ENCODE measurements at places on chromosomes 7 and 10.

DNA sequence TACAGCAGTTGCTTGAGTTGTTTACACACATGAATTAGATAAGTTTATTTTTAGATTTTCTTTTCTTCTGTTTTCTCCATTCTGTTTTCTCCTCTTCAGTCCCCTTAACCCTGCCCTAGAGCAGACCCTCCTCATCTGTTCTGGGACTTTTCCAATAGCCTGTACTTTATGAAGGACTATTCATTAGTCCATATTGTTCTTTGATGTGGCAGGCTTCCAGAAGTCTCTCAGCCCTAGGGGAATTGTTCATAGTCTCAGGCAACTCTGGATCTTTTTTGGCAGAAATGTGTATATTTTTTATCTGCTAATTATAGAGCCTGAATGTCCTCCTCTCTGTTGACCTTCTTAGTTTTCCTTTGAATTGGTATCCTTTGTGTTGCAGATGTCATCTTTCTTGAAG, 25.4 kb downstream of the KAT6B start:
- no peak for DNase-seq

DNA sequence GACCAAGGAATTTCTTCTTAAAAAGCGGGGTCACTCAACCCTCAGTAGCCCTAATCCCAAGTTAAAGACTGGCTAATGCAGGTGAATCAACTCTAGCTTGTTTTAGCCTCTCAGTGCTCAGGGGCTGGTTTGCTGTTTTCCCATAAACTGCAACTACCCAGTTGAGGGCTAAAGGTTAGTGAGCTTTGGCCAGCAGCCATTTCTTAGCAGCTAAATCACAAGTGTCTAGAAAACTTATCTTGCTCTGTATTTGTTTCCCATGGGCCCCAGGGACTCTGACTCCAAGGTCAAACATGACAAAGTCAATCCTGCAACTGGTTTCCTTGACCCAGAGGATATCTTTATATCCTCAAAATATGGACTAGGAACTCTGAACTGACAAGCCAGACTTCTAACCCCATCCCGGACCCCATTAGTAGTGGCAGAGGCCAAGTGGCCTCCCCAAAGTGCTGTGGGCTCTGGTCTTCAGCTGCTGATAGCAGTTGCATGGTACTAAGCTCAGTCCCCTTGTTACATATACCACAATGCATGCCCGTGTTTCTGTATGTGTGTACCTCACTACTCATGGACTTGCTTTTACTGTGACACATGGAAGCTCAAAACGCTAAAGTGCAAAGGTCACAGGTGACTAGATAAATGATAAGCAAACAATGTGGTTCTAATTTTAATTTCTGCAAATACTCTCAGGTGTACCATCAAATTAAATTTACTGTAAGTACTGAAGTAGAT, 793.0 kb upstream of the IGFBP3 start:
- DNase-seq = no peak

GRCh38 chr7:82625377-82625776, 181.8 kb upstream of the CACNA2D1 start:
- DNase-seq = no peak

- no peak for DNase-seq
These were observed 63.6 kb downstream of the ARID5B start for GRCh38 chr10:61964949-61965702.

DNA sequence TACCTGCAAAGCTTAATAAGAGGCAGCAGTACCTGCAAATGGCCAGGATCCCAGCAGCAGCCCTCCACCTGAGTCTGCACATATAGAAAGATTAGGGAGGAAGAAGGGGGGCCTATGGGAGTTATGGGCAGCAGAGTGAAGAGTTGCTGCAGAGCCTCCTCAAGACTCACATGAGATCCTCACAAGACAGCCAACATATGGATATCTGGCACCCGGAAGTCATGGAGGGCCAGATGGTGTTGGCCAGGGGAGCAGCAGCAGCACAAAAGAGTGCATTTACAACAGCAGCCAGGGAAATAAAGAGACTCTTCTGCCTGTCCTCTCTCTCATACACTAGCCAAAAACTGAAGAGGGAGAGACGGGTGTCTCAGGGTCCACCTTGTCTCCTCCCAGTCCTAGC, 4.0 kb upstream of the TAS2R40 start:
- no peak for DNase-seq

- no peak for DNase-seq
These were observed 131.6 kb upstream of the KLF14 start for GRCh38 chr7:130865408-130866236.
